Naive thymus-derived CD8-positive, alpha-beta T cell (primary cell): ENCODE measurements at places on chromosomes 6 and 20.

GRCh38 chr20:13149371-13150105, 71.5 kb upstream of the ISM1 start:
- DNase-seq: no peak

DNA sequence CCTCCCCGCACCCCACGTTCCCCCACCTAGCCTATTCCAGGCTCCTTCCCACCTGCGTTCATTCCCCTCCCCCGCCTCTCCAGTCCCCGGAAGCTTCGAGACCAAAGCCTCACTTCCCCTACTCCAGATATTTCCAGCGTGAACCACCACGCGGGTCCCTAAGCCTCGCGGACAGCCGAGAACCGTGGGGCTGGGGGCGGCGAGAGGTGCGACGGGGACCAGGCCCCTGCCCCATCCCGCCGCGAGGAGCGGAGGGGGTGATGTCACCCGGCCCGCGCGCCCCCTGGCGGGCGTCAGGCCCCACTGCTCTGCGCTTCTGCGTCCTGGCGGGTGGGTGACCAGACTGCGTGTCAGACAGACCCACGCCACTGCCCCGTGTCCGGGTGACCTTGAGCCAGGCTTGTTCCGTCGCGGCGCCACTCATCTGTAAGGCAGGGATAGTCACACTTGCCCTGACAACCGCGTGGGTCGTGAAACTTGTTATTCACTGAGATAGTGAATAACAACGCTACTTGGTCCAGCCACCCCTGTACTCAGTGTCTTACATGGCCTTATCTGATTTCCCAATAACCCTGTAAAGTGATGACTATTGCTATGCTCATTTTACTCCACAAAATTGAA, 9.0 kb upstream of the HSP90AB1 start:
- DNase-seq: peak; percentile 63

DNA sequence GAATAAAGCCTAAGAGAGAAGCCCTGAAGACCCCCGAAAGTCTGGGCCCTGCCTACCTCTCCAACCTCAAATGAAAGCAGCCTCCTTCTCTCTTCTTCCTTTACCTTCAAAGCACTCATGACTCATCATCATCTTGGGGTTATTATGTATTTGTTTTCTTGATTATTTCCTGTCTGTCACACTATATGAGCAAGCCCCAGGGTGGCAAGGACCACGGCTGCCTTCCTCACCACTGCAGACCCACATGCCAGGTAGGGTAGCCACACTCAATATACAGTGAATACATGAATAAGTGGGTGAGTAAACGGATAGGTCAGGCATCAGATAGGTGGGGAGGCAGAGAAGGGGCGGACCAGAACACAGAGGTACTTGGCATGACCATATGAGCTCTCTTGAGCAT, 8.8 kb downstream of the WFDC3 start:
- DNase-seq: no peak

DNA sequence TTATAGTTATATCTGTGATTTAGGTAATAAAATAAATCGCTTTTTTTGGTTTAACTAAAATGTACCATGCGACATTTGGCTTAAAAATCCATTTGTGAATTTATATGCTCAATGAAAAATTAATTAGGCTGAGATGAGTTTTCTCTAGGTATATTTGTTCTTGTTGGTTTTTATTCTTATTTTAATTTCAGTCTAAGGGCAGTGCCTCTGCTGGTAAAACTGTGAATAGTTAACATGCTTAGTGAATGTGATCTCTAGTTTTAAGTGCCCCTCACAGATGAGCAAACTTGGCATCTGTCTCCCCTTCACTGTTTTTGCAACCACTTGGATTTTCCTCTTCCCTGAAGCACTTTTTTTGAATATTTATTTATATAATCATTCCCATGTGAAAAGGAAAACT, 822.7 kb downstream of the GRIK2 start:
- DNase-seq: no peak

GRCh38 chr6:138105880-138106664, 1.1 kb downstream of the PERP start:
- no peak for DNase-seq

- DNase-seq: no peak
Measured at GRCh38 chr20:62031462-62032092, 34.1 kb downstream of the TAF4 start.

GRCh38 chr20:34461779-34462087, 54.5 kb upstream of the DYNLRB1 start:
- no peak for DNase-seq

GRCh38 chr6:44076356-44077213, 50.7 kb downstream of the MRPL14 start:
- no peak for DNase-seq

GRCh38 chr6:67815623-67816022, 819.5 kb upstream of the ADGRB3 start:
- DNase-seq: no peak

DNA sequence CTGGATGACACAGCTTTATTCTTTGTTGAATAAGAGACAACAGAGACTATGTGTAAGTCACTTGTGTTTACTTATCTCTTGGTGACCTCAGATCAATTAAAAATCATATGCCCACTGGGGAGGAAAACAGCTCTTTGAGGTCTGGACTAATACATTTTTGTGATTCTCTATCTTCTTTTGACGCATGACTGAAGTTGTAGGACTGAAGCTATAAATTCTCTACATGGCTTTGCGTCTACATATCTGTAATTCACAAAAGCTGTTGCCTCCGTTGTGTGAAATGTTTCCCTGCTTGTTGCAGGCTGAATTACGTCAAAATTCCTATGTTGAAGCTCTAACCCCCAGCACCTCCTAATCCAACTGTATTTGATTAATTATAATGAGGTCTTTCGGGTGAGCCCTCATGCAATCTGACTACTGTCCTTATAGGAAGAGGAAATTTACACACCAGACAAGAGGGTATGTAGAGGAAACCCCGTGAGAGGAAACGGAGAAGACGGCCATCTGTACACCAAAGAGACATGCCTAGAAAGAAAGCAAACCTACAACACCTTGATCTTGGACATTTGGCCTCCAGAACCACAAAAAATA, 481.6 kb downstream of the PRKN start:
- no peak for DNase-seq

DNA sequence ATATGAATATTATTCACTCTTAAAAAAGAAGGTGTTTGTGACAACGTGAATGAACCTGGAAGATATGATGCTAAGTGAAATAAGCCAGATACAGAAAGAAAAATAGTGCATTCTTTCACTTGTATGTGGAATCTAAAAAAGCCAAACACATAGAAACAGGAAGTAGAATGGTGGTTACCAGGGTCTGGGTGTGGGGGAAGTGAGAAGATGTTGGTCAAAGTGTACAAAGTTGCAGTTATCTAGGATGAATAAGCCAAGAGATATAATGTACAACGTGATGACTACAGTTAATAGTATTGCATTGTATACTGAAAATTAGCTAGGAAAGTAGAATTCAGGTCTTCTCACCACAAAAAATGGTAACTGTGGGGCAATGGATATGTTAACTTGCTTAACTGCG, 151.1 kb upstream of the HCRTR2 start:
- no peak for DNase-seq

DNA sequence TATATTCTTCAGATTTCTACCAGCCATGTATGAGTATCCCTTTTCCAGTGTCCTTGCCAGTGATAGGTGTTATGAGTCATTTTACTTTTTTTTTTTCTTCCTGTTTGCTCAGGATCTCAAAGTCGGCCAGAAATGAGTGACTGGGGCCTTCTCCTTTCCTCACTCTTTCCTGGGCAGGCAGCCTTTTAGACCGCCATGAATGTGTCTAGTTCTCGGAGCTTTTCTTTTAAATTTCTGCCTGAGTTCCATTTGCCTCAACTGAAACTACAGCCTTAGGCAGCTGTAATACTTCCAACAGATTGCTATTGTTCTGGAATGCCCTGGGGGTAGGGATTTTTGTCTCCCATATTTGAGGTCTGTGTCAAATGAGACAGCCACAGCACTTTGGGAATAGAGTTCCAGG, 83.7 kb downstream of the STXBP5 start:
- no peak for DNase-seq

GRCh38 chr20:22716821-22717351, 132.5 kb upstream of the FOXA2 start:
- DNase-seq: no peak

- no peak for DNase-seq
Measured at GRCh38 chr20:14295238-14295637, 42.2 kb downstream of the FLRT3 start.

DNA sequence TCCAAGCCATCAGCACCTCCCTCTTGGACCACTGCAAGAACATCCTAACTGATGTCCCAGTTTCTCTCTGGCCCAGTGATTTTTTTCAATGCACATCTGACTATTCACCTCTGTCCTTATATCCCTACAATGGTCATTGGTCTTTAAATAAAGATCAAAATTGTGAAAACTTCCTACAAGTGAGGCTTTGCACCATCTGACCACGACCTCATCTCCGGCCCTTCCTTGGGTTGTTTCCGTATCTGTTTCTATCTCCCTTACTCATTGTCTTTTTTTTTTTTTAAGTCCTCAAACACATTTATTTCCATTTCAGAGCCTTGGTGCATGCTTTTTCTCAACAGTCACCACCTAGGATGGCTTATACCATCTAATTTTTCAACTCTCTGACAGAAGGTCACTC, 88.1 kb downstream of the IPCEF1 start:
- no peak for DNase-seq

DNA sequence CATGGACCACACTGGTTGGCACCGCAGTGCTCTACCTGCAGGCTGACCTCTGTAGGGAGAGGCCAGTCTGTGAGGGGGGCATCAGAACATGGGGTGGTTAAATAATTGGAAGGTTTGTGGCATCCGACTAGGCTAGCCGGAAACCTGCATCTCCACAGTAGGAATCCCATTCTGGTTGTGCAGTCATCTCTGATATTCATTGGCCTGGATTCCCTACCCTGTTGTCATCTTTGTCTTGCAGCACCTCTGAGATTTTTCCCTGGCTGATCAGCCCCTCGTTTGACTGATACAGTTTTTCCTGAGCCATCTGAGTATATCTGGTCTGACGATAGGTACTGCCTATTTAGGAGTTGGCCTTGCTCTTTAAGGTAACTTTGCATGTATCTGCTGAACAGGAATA, 259.4 kb downstream of the TMEM242 start:
- DNase-seq: no peak

- no peak for DNase-seq
Measured at GRCh38 chr6:131470534-131470933, 102.5 kb upstream of the ARG1 start.

- DNase-seq: no peak
Measured at GRCh38 chr20:18465536-18466200, 1.2 kb downstream of the DZANK1 start.

DNA sequence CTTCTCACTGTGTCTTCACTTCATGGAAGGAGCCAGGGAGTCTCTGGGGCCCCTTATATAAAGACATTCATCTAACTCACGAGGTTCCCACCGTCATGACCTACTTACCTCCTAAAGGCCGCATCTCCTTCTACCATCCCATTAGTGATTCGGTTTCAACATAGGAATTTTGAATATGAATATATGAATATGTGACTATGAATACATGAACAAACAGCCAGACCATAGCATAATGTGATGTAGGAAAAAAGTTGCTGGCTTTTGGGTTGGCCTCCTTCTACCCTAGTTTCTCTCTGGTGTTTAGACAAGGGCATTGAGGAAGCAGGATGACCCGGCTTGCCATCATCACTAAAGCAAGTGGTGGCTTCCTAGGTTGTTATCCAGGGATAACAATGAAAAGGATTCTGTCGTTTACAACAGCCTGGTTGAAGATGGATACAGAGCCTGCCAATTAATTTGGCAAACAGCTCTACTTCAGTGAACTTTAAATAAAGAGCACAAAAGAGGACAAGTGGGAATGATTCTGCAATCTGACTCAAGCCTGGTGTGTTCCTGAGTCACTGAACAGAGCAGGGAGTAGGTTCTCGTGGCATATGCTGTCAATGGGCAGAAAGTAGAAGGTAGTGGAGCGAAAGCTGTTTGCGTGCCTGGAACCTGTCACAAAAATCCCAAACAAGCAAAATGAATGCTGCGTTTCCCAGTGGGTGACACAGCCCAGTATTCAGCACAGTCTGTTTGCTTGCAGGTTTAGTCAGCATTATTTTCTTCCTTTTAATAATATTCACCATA, 44.0 kb upstream of the DOK5 start:
- no peak for DNase-seq

DNA sequence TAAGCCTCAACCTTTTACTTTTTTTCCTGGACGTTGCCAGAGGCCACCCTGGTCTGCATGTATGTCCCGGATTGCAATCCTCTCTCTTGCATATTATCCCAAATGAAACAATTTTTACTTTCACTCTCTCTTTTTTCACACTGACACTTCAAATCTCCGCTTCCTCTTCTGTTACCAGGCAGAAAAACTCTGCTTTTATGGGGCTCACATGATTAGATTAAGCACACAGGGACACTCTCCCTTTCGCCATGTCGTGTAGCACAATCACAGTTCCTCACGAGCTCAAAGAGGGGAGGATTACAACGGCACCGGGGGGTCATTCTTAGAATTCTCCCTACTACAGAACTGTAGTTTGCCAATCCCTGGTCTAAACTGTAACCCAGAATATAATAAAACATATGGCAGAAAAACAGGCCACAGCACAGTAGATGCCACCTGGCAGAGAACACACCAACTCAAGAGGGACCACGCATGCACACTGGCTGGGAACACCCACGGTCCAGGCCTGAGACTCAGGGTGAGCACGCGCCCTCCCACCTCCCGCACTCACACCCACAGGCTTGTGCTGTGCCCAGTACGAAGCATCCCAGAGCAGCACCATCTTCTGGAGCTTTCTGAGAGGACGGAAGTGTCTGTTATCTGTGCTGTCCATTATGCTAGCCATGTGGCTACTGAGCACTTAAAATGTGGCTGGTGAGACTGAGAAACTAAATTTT, 288.7 kb downstream of the KIF16B start:
- no peak for DNase-seq

- no peak for DNase-seq
Measured at GRCh38 chr6:132401618-132402285, 477 bp upstream of the MOXD1 start.

DNA sequence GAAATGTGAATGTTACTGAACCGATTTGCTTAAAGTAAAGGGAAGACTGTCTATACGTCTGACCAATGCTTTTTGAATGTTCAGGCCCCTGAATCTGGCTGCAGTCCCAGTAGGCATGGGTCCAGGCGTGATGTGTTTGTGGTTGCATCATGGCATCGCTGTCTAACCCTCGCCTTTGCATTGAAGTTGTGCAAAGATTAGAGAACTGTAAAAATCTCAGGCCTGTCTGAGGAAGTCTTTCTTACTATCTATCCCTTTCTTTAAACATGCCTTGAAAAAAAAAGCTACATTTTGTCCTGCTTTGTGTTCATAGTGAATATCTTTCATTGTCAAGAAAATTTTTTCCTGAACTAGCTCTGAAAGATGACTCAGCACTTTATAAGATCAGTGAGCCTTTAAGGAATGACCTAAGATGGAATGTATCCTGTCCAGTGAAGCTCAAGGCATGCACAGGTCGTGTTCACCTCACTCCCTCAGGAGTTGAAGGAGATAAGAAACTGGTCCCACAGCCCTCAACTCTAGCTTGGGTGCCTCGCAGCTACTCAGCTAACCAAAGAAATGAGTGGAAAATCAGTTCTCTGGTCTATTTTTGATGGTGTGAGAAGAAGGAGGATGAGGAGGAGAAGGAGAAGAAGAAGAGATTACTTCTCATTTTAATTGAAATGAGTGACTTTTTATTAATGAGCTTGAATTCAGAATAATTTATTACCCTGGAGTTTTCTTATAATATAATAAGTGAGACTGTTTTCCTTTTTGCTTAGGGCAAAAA, 48.6 kb downstream of the TPD52L1 start:
- no peak for DNase-seq
